ENCODE measurements at places on chromosomes 3 and 15. TPM values are rescaled to one million over a fixed set of nuclear protein-coding genes. Genes with fewer than 3 reads are reported as not detected.

DNA sequence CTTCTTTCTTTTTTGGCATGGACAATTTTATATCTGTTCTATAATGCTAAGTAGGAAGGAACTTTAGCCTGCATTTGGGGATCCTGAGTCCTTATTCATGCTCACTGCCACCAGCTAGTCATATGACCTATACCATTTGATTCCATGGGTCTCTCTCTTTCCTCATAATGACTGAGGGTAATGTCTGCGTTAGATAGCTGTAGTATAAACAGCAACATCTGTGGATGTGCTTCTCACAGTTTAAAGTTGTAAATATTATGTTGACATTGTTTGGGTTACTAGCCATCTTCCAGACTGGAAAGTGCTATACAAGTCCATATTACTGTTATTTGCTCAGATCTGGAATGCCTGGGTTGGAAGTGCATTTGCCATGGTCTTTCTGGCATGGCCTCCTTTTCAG, 274.9 kb upstream of the SEMA6D start:
- H3K4me3 ChIP-seq = no peak overlapping the region
- no peak for DNase-seq
- no peak overlapping the region for H3K27ac ChIP-seq

DNA sequence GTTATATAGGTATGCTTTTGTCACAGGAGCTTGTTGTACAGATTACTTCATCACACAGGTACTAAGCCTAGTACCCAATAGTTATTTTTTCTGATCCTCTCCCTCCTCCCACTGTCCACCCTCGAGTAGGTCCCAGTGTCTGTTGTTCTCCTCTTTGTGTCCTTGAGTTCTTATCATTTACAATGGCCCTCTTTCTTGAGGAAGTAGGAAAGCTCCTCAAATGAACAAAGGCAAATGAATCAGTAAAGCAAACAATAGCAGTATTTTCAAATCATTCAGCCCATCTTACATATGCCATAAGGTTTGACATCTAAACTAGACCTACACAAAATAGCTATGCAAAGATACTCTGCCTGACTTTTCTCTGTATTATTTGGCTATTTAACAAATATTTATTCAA, 211.5 kb downstream of the CDIN1 start:
- peak overlapping the region; percentile 34 for H3K27ac ChIP-seq
- H3K4me1 ChIP-seq = peaks cover 38% of the 10 kb centered on the region
- H3K4me3 ChIP-seq = no peak overlapping the region
- H3K36me3 ChIP-seq = no peaks in the 10 kb centered on the region
- no peak for DNase-seq
- H3K27me3 ChIP-seq = no peaks in the 10 kb centered on the region

SIDT1 gene
- total RNA-seq = 0.92 TPM

DNA sequence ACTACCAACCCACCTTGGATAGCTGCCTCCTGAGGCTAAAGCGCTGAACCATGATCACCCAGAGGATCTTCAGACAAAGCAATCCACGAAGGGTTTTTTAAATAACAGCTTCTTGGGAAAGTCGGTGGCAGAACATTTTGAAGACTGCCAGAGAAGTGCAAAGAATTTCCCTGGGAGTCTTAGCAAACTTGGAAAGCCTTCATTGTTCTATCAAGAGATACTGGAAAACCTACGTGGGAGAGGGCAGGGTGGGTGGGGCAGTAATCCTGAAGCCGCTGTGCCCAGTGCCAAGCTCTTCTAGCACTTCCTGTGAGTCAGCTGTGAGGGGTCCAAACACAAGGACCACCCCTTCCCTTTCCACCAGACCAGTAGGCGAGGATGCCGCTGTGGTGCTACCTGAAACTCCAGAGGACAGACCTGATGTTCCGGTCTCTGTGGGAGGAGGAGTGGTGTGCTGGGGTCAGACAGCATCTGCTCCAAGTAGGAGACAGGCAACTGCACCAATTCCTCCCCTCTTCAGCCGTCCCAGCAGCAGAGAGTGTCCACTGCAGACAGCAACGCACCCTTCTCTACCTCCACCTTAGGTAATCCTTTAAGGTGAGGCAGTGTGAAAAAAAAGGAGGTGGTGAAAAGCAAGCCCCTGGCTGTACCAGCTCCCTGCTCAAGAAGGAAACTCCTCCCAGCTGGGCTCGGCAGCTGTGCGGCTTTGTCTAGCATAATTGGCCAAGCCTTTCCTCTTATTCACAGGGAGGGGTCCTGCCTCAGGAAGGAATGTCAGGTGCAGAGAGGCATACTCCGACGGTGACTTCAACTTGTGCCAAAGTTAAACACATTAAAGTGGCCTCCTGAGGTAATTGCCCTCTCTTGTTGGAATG, 99.0 kb downstream of the TMCC1 start:
- peak; percentile 42 for DNase-seq
- no peaks in the 10 kb centered on the region for H3K27me3 ChIP-seq
- H3K27ac ChIP-seq = peak overlapping the region; percentile 93
- no peaks in the 10 kb centered on the region for H3K36me3 ChIP-seq
- peaks cover 31% of the 10 kb centered on the region for H3K4me1 ChIP-seq

DNA sequence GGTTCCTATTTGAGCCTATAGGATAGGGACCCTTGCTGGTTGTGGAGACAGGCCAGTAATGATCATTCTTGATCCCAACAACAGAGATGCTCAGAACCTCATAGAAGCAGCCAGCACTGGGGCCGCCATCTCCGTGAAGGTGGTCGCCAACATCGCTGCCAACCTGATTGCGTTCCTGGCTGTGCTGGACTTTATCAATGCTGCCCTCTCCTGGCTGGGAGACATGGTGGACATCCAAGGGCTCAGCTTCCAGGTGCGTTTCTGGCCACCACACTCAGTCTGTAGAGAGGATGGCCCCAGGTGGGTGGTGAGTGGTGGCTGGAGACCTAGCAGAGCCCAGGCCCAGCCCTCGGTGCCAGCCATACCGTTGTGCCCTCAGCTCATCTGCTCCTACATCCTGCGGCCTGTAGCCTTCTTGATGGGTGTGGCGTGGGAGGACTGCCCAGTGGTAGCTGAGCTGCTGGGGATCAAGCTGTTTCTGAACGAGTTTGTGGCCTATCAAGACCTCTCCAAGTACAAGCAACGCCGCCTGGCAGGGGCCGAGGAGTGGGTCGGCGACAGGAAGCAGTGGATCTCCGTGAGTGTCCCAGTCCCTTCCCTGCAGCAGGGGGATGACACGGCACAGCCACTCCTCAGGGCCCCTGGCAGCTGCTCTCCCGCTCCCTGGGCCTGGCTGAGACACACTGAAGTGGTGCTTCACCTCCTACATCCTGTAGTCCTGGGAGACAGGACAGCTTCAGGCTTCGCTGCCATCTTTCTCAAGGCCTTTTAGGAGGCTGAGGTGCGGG, 46.5 kb upstream of the PDE8A start:
- no peak overlapping the region for H3K4me3 ChIP-seq
- H3K27me3 ChIP-seq = peaks cover 2% of the 10 kb centered on the region
- H3K27ac ChIP-seq = no peak overlapping the region
- H3K36me3 ChIP-seq = no peaks in the 10 kb centered on the region
- H3K4me1 ChIP-seq = no peaks in the 10 kb centered on the region
- no peak for DNase-seq

CAMK2N2 gene
- total RNA-seq = not detected

DNA sequence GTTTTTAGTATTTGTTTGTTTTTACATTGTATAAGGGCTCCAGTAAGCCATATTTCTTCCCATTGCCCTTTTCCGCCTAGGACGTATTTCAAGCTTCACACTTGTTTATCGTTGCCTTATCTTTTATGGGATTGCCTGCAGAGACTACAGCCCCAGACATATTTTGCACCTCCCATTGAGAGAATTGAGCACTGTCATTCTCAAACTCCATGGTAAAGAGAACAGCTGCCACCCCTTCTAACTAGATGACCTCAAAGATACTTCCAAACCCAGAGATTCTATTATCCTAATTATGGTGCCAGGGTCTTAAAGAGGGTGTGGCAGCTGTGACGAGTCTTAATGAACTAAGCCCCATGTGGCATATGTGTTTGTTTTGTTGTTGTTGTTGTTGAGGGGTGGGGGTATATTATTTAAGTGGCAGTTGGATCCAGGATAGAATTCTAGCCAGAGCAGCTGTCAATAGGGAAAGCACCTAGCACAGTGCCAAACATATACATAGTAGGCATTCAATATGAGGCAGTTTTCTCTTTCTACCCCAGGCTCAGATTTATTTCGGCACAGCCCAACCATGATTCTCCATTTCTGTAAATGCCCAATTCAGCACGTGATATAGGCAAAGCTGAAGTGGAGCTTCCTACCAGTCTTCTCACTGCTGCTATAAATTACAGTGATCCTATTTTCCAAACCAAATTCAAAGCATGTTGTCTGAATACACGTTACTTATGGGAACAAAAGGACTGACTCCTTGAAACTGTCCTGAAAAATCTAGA, 932 bp upstream of the TP53BP1 start:
- DNase-seq = no peak
- peaks cover 16% of the 10 kb centered on the region for H3K4me1 ChIP-seq
- H3K36me3 ChIP-seq = peaks cover 12% of the 10 kb centered on the region
- H3K27ac ChIP-seq = peak overlapping the region; percentile 99
- no peaks in the 10 kb centered on the region for H3K27me3 ChIP-seq

DNA sequence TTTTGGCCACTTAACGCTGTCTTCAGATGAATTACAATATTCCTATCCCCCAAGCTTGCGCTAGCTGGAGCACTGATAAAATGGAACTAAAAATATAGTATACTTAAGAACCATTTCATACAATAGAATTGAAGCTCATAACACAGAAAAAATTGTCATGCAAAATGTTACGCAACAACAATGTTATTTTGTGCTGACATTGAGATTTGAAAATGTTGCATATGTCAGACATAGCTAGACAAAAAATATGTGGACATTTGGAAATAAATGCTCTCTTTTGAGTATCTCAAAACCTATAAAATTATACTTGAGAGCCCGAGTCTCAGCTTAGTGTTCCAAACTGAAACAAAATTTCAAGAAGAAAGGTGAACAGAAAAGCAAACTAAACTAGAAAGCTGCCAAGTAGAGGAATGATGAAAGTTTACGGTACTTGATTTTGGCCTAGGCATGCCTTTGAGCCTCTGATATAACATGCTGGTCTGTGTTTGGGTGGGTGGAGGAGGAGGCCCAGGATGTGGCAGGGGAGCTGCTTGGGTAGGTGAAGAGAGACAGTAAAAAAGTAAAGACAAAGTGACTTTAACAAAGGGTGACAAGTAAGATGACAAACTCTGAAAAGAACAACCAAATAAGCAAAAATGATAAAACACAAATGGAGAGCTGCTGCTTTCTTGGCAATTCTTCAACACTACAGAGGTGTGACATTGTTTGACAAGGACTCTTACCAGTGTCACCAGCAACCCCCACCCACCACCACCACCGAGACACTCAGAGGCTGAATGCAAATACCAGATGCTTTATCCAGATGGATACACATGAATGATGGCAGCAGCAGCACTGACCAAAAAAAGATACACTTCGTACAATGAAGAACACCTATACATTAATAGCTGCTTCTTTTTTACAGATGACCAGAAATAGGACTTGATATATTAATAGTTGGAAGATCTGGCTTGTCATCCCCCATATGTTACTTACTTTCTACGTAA, 129.3 kb upstream of the FEZF2 start:
- H3K4me3 ChIP-seq = no peak overlapping the region
- no peak overlapping the region for H3K27ac ChIP-seq
- H3K36me3 ChIP-seq = no peaks in the 10 kb centered on the region
- no peaks in the 10 kb centered on the region for H3K4me1 ChIP-seq

GRCh38 chr15:63912061-63912615, 78.4 kb upstream of the HERC1 start:
- H3K27me3 ChIP-seq = peaks cover 2% of the 10 kb centered on the region
- no peak overlapping the region for H3K27ac ChIP-seq
- DNase-seq = no peak
- no peaks in the 10 kb centered on the region for H3K36me3 ChIP-seq
- no peak overlapping the region for H3K4me3 ChIP-seq

C15orf62 gene
- not detected for total RNA-seq

- DNase-seq = no peak
- no peak overlapping the region for H3K4me3 ChIP-seq
- H3K4me1 ChIP-seq = peaks cover 3% of the 10 kb centered on the region
- no peaks in the 10 kb centered on the region for H3K36me3 ChIP-seq
- H3K27ac ChIP-seq = no peak overlapping the region
These were observed 177.0 kb downstream of the ERC2 start for GRCh38 chr3:56291244-56291680.

DNA sequence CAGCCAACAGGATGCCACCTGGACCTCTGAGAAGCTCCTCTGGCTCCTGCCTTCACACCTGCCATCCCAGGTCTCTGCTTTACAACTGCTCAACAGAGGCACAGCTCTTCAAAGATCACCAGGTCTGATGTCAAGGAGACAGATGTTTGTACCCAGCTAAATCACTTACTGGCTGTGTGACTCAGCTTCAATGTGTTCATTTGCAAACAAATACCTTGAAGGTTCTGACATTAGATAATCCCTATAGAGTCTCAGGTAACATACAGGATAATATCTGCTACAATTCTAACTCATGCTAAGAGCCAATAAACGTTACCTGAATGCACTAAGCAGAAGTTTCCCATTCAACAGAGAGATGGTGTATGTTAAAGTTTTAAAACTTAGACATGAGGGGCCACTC, 163.4 kb upstream of the IGF1R start:
- H3K36me3 ChIP-seq = no peaks in the 10 kb centered on the region
- H3K27me3 ChIP-seq = no peaks in the 10 kb centered on the region
- no peak for DNase-seq
- H3K4me3 ChIP-seq = no peak overlapping the region
- no peak overlapping the region for H3K27ac ChIP-seq
- H3K4me1 ChIP-seq = no peaks in the 10 kb centered on the region

- H3K4me1 ChIP-seq = no peaks in the 10 kb centered on the region
- no peak overlapping the region for H3K27ac ChIP-seq
- H3K27me3 ChIP-seq = no peaks in the 10 kb centered on the region
These were observed 120.5 kb upstream of the THRB start for GRCh38 chr3:24615177-24615576.
